Activated CD4-positive, alpha-beta T cell treated with anti-CD3 and anti-CD28 coated beads, Interleukin-2, amount 10 ng/mL, durations not matched to agents 7 days and 5 days (primary cell): ENCODE measurements at places on chromosomes 5 and 9. TPM values are rescaled to one million over a fixed set of nuclear protein-coding genes. Genes with fewer than 3 reads are reported as not detected.

Gene JAKMIP2
- 5.3 TPM for total RNA-seq

Gene CNTNAP3
- total RNA-seq: not detected

Gene SNX2
- total RNA-seq: 38.8 TPM

Gene LHFPL2
- 0.15 TPM for total RNA-seq

Gene NFIB
- not detected for total RNA-seq

Gene CARTPT
- not detected for total RNA-seq
